ENCODE measurements at places on chromosomes 2 and 18. TPM values are rescaled to one million over a fixed set of nuclear protein-coding genes. Genes with fewer than 3 reads are reported as not detected.

Gene ACTG2
- not detected for total RNA-seq

Gene C2orf49
- 19.3 TPM for total RNA-seq

Gene UPP2
- not detected for total RNA-seq

Gene PIEZO2
- total RNA-seq, result not detected
